ENCODE measurements at places on chromosomes 7 and 10.

DNA sequence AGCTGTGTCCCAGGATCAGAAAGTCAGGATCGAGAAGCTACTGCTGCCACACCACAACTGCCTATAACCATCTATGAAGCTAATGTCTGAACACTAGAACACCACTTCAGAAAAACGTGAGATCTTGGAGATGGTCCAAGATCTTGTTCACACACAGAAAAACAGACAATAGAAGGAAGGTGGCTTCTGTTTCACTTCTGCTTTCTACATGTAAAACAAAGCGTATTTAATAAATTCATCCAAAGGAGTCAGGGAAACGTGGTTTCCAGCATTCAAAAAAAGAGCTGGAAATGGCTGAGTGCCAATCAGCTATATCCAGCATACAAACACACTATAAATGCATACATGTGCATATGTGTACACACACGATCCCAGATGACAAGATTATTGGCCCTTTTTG lies 70.2 kb upstream of the CCDC71L start:
- DNase-seq: no peak

GRCh38 chr7:92282930-92283329 lies 37.2 kb downstream of the ANKIB1 start:
- no peak for DNase-seq

GRCh38 chr10:76401006-76401405 lies 969.6 kb downstream of the LRMDA start:
- DNase-seq: no peak

- DNase-seq: no peak
These were observed 5.3 kb upstream of the EBF3 start for GRCh38 chr10:129969184-129969910.

- DNase-seq: peak; percentile 56
These were observed 1.2 kb downstream of the GPNMB start for GRCh38 chr7:23247603-23248335.

GRCh38 chr7:7902845-7903244 lies 65.8 kb upstream of the GLCCI1 start:
- DNase-seq: no peak

DNA sequence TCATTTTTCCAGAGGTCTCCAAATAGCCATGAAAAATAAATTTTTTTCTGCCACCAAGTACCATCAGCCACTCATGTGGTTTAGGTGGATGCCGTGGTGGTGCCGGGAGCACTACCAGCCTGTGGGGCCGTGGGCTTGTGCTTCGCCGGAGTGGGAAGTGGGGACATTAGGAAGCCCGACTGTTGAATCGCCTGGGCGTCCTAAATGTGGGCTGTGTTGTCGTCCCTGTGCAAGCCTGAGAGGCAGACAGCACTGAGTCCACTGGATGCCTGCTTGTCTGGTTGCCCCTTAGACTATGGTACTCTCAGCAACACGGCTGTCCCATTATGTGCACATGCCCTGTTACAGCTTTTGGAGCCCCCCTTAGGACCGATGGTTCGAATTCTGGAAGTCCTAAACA lies 59.9 kb downstream of the MGMT start:
- no peak for DNase-seq

- DNase-seq: no peak
These were observed 361.8 kb upstream of the MGMT start for GRCh38 chr10:129105266-129105665.

DNA sequence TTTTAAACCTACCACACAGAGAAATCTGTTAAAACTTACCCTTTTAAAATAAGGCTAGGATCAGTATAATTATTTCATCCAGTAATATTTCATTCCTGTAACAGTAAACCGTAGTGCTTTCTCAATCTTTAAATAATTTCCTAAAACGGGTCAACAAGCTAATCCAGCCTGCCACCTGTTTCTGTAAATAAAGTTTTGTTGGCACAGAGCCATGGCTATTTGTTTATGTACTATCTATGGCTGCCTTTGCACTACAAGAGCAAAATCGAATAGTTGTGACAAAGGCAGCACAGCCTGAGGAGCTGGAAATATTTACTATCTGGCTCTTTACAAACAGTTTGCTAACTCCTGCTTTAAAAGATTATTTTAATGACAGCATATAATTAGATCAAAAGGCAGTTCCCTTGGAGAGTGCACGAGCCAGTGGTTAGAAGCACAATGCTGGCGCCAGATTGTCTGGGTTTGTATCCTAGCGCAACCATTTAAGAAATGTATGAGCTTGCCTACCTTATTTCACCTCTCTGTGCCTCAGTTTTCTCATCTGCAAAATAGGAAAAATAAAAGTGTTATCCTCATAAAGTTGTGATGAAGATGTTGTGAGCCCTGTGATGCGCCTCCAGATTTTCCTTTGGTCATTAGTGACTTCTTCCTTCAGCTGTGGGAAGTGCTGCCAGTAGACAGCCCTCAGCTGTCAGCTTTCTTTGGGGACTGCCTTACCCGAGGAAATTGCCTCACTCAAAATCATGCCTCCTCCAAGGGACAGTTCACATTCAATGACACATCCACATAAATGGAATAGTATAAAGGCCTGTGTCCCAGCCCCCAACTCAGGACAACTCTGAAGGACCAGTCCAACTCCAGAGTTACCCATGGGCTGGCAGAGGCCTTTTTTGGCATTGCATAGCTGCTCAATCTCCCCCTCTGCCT lies 11.8 kb upstream of the MIOS start:
- DNase-seq: no peak

DNA sequence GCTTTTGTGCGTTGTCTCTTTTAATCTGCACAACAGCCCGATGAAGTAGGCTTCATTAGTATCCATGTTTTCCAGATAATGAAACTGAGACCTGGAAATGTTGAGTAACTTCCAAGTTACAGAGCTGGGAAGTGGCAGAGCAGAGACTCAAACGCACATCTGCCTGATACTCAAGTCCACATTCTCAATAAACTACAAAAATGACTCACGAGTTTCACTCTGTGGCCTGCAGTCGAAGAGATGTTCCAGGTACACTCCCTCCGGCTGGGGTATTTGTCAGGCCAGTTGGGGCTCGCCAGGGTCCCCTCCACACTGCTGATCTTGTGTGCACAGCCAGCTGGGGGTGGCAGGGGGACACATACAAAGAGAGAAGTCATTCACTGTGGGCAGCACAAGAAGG lies 17.7 kb upstream of the OPALIN start:
- DNase-seq: no peak

DNA sequence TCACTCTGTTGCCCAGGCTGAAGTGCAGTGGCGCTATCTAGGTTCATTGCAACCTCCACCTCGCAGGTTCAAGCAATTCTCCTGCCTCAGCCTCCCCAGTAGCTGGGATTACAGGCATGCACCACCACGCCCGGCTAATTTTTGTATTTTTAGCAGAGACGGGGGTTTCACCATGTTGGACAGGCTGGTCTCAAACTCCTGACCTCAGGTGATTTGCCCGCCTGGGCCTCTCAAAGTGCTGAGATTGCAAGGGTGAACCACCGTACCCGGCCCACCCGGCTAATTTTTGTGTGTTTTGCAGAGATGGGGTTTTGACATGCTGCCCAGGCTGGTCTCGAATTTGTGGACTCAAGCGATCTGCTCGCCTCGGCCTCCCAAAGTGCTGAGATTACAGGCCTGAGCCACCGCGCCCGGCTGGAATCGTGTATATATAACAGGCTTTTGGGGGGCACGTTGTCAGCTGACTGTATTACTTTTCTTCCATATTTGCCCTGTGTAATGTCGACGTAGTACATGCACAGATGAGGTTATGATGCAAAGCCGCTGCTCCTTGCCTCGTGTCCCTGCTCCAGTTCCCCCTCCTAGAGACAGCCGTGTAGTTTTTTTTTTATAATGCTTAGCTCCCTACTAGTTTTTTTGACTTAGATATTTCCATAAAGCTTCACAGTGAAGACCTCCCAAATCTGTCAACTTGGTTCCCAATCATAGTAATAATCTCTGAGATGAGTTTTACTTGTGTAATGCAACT lies 883 bp upstream of the TRA2A start:
- DNase-seq: no peak

- DNase-seq: no peak
These were observed 21.6 kb downstream of the SFTPD start for GRCh38 chr10:79927111-79927828.

GRCh38 chr10:52621635-52622079 lies 150.9 kb downstream of the MBL2 start:
- no peak for DNase-seq

DNA sequence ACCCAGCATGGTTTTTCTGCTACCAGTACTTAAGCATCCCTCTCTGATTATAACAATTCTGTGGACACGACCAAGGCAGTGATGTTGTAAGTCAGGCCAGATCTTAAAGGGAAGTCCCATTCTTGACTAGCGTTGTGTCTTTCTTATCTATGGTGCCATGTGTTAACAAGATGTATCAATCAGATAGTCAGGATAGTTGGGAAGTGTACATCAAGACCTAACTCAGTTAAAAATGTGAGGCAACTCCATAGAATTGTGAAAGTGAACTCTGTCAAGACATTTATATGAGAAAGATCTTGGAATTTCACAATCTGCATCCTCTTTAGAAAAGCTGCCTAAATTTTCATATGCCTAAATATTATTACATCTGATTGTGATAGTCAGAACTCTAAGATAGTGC lies 341.7 kb upstream of the SEMA3D start:
- no peak for DNase-seq

DNA sequence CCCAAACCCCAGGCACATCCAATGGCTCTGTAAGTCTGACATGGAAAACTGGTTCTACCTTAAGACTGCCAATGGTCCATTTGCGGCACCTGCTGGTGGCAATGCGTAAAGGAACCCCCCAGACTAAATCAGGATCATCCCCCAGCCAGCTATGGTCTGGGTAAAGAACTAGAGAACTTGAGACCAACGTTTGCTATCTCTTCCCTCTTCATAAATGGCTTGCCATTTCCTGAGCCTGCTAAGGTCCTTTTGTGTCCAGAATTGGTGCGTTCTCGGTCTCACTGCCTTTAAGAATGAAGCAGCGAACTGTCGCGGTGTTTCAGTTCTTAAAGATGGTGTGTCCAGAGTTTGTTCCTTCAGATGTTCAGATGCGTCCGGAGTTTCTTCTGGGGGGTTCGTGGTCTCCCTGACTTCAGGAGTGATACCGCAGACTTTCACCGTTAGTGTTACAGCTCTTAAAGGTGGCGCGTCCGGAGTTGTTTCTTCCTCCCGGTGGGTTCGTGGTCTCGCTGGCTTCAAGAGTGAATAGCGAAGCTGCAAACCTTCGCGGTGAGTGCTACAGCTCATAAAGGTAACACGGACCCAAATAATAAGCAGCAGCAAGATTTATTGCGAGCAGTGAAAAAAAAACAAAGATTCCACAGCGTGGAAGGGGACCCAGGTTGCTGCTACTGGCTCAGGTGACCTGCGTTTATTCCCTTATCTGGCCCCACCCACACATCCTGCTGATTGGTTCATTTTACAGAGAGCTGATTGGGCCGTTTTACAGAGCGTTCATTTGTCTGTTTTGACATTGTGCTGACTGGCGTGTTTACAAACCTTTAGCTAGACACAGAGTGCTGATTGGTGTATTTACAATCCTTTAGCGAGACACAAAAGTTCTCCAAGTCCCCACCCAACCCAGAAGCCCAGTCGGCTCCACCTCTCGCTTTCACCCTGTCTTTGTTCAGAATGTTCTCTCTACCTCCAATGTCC lies 95.4 kb downstream of the ELMO1 start:
- no peak for DNase-seq

DNA sequence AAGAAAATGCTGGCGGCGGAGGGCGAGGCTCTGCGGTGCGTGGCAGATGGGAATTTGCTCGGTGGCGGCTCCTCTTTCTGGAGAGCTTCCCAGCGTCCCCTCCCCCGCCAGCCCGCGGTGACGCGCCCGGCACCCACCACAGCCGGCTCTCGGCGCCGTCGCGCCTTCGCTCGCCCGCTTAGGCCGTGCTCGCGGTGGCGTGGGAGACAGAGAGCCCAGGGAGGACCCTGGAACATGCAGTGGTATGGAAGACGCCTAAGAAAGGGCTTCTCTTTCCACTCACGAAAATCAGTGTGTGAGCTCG lies 576 bp upstream of the CSGALNACT2 start:
- DNase-seq: peak; percentile 69

DNA sequence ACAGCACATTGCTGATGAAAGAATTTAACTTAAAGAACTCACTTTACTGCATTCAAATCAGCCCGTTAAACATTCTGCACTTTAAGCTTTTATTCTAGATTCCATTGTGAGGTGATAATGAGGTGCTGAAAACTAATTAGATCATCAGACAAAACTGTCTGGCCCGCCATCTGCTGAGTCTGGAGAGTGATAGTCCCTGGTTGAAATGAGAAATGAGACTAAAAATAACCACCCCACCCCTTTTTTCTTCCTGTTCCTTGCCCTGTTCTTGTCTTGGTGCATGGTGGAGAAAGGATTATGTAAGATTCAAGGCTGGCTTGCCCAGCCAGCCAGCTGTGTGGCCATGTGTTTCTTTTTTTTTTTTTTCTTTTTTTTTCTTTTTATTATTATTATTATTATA lies 277.0 kb upstream of the COBL start:
- DNase-seq: no peak

DNA sequence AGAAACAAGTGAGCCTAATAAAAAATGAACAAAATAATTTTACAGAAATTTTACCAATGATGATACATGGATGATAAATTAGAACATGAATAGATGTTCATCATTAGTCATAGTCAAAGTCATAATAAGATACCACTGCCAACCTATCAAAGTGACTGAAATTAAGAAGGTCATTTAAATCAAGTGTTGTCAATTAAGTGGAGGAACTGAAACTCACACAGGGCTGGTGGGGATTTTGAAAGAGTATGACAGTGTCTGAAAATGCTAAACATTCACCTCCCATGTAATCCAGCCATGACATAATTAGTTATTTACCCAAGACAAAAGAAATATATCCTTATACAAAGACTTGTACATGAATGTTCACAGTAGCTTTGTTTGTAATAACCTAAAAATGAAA lies 57.1 kb upstream of the DYNC1I1 start:
- no peak for DNase-seq
